A549 (cell line): ENCODE measurements at places on chromosomes 3 and 15. TPM values are rescaled to one million over a fixed set of nuclear protein-coding genes. Genes with fewer than 3 reads are reported as not detected.

DNA sequence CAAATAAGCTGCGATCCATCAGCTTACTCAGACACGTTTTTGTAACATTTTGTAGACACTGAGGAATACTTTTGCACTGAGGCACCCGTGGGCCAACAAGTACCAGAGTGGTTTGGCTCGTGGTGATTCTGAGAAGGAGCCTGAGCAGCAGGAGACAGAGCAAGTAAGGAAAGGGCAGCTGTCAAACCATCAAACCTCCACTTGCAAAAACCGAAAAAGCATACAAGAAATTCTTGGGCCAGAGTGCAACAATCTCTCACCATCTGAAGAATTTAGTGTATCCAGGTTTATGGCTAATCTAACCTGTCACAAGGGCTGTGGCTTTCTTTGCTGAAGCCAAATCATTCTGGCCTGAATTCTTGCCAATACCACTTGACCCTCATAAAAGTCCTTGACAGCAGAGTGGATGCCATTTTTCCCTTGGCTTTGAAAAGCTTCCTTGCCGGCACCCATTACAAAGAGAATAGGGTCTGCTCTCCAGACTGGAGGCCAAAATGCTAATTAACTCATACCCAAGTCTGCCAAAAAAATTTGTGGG lies 56.7 kb downstream of the MYO1E start:
- no peak for DNase-seq

- DNase-seq, result no peak
Observed at GRCh38 chr3:88678747-88679146, 428.7 kb upstream of the EPHA3 start.

The STXBP5L gene
- polyA plus RNA-seq, result not detected in 3 replicates

The CCDC54 gene
- not detected in 3 replicates for polyA plus RNA-seq

- no peak for DNase-seq
Observed at GRCh38 chr15:73583544-73583943, 49.6 kb downstream of the NPTN start.

The SPINK8 gene
- not detected in 3 replicates for polyA plus RNA-seq

The STRA6 gene
- polyA plus RNA-seq, result 60.6 to 76.4 TPM (median 70.2 TPM) in 3 replicates

DNA sequence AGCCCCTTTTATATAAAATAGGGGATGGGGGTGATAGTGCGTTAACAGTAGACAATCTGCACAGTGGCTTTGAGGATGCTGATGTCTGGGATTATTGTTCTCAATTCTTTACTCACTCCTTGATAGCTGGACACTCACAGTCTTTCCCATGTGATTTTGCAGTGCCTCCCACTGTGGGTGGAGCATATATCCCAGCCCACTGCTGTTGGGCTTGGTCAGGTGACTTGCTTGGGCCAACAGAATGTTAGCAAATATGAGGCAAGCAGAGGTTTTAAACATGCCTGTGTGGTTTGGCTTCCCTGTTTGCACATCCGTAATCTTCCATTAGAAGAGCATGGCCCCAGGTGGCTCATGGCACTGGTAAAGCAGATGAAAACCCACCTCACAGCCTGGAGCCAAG lies 46.5 kb downstream of the CPA3 start:
- no peak for DNase-seq

The MYO5A gene
- 14.9 to 16.9 TPM (median 15.1 TPM) in 3 replicates for polyA plus RNA-seq

GRCh38 chr3:23709987-23710386 lies 95.8 kb upstream of the UBE2E1 start:
- no peak for DNase-seq

GRCh38 chr3:173700336-173700735 lies 302.8 kb downstream of the NLGN1 start:
- DNase-seq, result no peak

DNA sequence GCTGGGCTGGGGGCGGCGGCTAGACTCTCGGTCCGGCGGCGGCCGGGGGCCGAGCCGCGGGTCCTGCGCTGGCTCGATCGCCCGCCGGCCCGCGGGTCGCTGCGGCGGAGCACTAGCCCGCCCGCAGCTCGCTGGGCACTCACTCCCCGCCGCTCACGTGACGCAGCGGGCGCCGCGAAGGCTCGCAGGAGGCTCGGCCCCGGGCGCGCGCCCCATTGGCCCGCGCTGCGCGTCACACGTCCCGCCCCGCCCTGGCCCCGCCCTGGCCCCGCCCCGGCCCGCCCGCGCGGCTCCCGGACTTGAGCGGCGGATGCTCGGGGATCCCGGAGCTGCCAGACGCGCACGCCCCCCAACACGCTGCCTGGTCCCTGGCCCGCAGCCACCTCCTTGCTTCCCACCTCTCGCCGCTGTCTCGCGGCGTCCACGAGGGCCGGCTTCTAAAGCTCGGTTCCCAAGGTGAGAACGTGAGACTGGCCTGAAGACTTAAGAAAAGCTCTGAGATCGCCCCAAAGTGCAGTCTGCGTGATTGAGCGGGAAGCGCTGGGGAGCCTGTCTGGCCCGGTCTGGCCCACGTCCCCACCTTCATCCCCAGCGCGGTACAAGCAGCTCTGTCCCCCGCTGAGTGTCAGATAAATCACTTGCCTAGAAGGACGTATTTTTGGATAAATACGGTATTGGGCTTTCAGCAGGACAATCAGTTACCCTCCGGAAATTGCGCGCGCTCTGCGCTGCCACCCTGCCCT lies at the start of gene KLF15:
Gene KLF15 (minus strand): TSS at position 114 of the 743 bp plus-strand sequence. CDS start 4,486 bp downstream, outside the sequence.
- peak; percentile 58 for DNase-seq

The STRIT1 gene
- not detected in 3 replicates for polyA plus RNA-seq

- no peak for DNase-seq
Observed at GRCh38 chr3:10932596-10932995, 60.0 kb upstream of the SLC6A1 start.

The CCR1 gene
- polyA plus RNA-seq, result not detected in 3 replicates

The ZCWPW2 gene
- polyA plus RNA-seq, result 0.06 to 0.09 TPM in 2 of 3 replicates, not detected in the other

- DNase-seq, result no peak
Observed at GRCh38 chr15:78056714-78057269, 20.7 kb downstream of the TBC1D2B start.

DNA sequence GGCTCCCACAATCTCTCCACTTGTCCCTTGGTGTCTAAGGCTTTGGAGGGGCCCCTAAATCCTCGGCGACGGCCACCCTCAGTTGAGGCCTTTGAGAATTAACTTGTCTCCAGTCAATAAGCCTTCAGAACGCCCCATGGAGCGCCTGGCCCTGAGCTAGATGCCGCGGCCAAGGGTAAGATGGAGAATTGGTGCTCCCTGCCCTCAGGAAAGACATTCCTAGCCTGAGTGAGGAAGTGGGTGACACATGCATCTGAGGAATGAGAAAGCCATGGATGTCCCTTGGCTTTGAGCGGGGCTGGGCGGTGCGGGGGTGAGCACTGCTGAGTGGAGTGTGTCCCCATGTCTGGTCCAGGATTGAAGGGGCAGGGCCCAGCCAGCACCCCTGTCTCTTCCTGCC lies 13.3 kb downstream of the ITIH4 start:
- no peak for DNase-seq

DNA sequence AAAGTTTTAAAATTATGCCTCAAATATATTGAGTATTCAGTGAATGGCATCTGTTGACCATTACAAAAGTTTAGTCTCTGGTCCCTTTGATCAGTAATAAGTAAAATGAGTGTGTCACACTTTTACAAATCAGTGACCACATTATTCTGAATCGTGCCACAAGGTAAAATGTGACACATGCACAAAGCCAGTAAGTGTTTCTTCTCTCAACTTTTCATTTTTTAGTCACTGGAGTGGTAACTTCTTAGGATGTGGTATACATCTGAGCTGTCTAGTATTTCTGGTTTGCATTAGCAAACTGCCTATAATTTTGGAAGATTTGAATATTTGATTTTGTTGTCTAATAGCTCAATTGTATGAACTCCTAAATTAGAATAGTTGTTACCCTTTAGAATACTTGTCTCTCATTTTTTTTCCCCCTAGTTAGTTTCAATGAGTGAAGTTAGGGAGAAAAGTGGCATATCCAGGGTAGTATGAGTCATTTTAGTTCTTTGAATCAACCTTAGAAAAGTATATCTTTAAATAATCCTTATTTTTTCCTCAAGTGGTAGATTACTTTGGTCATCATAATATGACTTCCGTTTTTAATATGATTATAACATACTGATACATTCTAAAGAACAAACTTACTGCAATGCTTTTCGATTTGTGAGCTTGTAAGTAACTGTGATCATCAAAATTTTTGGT lies 18.1 kb downstream of the DNAJC13 start:
- no peak for DNase-seq

DNA sequence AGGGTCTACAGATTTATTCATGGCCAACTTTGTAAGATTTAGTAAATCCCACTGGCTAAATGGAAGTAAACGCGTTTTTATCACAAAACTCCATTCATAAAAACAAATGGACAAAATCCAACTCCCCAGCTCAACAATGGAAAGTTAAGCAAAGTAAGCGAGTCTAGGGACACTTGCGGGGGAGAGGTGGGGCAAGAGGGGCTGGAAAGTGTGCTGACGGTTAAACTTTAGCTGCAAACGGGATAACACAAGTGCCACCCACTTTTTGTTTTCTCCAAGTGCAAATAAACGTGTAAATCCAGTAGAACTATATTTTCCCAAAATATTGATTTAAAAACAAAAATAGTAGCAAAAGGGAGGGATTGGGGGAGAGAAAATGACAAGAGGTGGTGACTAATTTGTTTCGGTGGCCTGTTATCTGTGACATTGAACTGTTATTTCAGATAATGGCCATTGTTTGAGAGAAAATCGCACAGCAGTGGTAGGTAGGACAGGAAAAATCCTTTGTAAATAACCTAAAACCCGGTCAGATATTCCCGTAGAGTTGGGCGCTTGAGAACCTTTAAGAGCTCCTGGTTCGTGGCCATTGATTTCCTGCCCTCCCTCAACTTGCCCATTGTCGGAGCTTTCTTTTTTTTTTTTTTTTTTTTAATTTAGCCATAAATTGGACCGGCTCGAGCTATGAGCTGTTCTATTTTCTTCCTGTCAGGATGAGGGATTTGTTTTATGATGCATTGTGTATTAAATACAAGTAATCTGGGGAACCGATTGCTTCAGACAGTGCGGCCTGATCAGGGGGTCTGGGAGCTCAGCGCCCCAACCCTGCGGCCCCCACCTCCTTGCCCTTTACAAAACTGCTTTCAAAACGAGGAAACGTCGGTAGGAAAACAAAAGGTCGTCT lies 514.8 kb downstream of the MECOM start:
- no peak for DNase-seq

DNA sequence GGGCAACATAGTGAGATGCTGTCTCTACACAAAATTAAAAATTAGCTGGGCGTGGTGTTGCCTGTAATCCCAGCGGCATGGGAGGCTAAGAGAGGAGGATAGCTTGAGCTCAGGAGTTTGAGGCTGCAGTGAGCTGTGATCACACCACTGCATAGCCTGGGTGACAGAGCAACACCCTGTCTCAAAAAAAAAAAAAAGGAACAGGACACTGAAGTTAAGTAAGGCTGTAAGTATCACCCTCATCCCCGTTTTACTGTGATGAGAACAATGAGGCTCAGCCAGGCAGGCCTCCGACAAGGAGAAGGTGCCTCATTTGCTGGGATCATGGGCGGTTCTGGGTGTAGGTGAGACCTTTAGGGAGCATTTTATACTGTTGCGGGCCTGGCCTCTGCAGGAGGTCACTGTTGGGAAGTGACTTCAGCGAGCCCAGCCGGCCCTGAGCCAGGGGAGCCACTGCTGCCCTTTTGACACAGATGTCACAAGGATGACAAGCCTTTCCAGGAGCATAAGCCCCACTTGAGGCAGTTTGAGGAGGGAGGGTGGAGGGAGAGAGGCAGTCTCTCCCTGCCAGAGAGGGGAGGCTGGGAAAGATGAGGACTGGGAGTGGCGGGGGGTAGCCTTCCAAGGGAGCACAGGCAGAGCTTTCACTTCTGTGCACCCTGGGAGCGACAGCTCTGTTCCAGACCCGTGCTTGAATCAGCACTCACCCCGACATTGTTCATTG lies 30.8 kb downstream of the IRAK2 start:
- DNase-seq, result no peak

The MME gene
- polyA plus RNA-seq, result not detected in 3 replicates

- peak; percentile 17 for DNase-seq
Observed at GRCh38 chr15:73924171-73924921, 1.9 kb upstream of the LOXL1 start.

GRCh38 chr3:40240921-40241320 lies 68.6 kb upstream of the EIF1B start:
- DNase-seq, result no peak

DNA sequence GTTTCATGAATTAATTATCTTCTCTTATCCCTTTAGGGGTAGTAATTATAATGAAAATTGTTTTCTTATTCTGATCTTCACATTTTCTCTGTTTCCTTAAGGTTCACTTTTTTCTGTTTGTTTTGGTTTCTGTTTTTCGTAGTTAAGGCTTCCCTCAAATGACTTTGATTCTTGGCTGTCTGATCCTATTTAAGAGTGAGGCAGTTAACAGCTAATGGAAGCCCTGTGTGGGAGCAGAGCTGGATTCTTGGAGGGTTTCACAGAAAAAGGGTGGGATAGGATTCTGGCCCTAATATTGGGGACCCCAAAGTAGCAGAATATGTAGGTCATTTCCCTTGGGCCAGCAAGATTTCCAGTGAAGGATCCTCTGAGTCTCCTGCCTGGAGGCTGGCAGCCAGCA lies 6.8 kb upstream of the AMOTL2 start:
- no peak for DNase-seq

DNA sequence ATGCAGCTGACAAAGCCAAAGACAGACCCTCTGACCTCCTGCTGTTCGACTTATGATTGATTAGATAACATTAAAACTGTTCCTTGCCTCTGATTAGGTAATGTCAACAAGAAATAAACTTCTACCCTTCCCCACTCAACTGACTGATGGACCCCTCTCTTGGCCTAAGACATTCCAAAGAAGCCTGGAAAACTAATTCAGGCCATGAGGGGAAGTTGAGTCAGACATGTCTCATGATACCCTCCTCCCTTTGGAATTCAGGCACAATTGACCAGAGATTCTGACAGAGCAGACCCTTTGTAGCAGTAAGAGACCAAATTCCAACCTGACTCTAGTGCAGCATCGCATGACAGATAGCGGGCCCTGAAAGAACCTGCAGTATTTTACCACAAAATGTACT lies 354.5 kb downstream of the OCA2 start:
- DNase-seq, result no peak

DNA sequence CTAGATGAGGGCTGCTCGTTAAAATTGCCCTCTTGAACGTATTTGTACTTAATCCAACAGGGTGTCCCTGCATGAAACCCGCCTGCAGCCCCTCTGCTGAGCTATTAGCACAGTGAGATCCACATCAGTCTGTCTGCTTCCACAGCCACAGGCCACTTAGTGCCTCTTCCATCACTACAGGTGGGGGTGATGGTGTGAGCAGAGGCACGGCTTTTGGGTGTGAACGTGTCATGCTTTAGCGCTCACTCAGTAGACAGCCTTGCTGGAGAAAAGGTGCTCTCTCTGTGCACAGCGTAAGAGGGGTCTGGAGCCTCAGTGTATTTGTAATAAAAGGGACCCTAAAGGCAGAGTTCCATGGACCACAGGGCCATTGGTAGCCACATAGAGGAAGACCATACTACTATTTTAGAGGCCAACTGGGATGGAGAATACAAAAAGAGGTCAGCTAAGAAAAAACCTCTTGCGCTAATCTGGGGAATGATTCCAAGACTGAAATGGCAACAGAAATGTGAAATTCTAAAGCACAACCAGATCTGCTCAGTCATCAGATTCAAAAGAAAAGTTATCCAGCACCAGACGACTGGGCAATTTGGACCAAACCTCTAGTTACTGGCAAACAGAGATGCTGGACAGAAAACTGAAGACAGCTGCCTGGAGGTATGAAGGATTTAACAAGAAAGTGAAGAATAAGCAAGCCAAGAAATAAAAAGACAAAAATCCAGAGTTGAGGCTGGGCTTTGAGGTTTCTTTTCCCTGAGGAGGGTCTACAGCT lies 120.2 kb downstream of the ATP10A start:
- no peak for DNase-seq

GRCh38 chr3:193573403-193574191 lies 18.9 kb upstream of the ATP13A4 start:
- no peak for DNase-seq
